Gastroesophageal sphincter (tissue), 4 donors: ENCODE measurements at places on chromosomes 1 and 21. TPM values are rescaled to one million over a fixed set of nuclear protein-coding genes. Genes with fewer than 3 reads are reported as not detected.
A peak's percentile ranks its signal among the peaks of the same experiment; 100 is the strongest.

GRCh38 chr1:27438621-27439061 is 46.2 kb downstream of the GPR3 start:
- ATAC-seq = no peak

- no peak for ATAC-seq
These were observed 703 bp downstream of the PUM1 start for GRCh38 chr1:31064718-31065309.

DNA sequence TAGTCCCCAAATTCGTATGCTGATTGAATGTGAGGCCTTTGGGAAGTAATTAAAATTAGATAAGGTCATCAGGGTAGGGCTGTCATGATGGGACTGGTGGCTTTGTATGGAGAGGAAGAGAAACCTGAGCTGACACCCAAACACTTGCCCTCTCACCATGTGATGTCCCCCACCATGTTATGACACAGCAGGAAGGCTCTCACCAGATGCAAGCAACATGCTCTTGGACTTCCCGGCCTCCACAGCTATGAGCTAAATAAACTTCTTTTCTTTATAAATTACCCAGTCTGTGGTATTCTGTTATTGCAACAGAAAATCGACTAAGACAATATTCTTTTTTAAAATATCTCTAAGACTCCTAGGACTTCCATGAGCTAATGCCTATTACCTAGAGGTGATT is 43.6 kb upstream of the GUCA2B start:
- ATAC-seq = no peak

DNA sequence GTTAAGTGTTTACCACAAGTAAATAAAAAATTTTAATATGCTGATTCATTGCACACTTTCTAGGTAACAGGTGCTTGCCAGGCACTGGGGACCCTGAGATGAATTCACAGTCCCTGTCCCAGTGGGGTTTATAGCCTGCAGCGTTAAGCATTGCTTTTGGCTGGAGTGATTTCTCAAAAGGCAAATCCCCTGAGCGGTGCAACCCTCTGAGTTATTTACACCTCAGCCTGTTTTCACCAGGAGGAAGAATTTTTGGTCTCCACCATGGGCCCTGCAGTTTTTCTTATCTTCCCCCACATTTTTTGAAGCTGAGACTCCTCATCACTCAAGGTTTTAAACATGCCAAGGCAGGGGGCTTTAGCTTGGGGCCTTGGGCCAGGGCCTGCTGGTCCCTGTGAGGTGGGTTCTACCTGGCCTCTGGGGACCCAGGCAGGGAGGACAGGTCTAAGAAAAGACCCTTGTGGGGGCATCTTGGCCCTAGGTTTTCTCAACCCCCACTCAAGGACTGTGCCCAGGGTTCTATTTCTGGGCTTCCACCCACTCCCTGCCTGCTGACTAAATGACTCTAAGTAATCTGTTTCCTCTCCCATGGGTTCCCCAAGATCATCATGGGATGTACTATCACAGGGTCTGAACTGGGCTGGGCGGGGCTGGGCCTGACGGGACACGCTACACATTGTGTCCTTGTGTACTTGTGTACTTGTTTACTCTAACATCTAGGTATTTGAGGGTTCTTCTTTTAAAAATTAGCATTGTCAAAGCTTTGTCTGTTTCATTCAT is 10.2 kb upstream of the CHIT1 start:
- no peak for ATAC-seq

- no peak for ATAC-seq
These were observed 16.4 kb upstream of the TSPEAR start for GRCh38 chr21:44727757-44728156.

TSSK3 gene
- not detected for total RNA-seq

KLF17 gene
- total RNA-seq = 1.3 TPM

DNA sequence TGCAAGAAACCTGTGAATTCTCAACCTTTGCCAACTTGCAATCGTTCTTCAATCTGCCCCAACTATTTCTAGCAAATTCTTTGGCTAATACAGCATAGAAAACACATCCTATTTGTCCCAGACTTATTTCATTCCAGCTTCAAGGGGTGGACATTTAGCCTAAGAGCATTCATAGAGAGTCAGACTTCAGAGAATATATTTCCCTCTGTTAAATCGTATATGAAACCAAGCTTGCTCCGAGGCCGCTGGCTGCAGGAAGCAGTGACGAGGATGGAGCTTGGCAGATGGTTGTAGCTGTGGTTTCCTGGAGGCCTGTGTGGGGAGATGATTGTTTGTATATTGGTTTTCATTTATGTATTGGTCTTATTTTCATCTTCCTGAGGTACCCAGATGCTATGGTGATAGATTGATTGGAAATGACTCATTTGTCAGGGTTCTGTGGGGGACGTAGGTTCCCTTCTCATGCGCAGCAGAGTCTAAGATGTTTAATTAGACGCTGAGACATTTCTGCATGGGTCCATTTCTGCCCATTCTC is 26.1 kb downstream of the MAN1C1 start:
- peak; percentile 46 for ATAC-seq

GRCh38 chr1:91400133-91400725 is 4.4 kb downstream of the HFM1 start:
- ATAC-seq = no peak

CR1L gene
- total RNA-seq = not detected

DNA sequence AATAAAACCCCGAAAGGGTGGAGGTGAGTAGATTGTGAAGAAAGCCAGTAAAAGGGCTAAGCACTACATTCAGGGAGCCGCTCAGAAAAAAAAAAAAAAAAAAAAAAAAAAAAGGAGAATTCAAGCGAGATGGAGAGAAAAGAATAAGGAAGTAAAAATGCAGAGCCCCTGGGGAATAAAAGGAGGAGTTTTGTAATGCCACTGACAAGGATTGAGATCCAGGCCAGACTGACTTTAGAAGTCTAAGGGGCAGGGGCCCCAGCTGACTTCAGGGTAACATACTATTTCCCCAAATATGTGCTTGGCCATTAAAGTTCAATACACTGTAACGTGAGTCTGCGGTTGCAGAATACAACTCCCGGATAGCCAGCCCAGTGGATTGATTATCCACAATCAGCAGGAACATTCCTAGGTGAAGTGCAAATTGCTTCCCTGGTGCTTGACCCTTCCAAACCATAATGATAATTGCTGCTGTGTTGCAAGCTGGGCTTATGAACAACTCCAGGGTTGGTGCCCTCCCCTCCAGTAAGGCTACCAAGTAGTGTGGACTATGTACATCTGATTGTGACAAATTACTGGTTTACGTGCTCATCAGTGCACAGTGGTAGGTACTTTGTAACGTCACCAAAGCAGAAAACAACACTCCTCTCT is 30.7 kb upstream of the RRP15 start:
- no peak for ATAC-seq

TEKT2 gene
- not detected for total RNA-seq

DNA sequence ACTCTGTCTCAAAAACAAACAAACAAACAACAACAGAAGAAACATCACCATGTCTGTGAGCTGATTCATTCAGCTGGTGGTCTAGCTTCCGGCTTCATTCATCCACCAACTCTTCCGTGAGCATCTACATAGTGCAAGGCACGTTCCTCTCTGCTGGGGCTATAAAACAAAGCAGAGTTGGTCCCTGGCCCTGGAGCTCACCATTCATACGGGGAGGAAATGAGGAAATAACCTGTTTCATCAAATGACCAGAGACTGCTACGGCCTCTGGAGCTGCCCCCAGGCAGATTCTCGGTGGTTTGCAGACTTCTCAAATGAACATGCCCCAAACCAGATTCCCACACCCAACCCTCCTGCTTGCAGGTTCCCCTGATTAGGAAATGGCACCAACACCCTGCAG is 41.0 kb upstream of the ID3 start:
- no peak for ATAC-seq

DNA sequence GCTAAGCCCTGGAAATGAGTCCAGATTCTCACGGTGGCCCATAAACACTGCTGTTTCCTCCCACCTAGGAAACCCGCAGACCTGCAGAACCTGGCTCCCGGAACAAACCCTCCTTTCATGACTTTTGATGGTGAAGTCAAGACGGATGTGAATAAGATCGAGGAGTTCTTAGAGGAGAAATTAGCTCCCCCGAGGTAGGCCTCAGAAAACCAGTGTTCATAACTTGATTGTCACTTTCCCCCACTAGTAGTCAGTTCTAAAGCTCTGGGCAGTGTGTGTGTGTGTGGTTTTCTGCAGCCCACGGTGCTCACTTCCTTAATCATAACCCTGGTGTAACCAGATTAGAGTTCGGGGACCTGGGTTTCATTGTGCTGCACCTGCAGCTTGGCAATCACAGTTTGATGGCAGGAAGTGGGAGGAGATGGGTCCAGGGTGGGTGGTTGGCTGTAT is 39.1 kb downstream of the CLIC6 start:
- ATAC-seq = no peak

MAP3K21 gene
- total RNA-seq = 0.67 TPM

DNA sequence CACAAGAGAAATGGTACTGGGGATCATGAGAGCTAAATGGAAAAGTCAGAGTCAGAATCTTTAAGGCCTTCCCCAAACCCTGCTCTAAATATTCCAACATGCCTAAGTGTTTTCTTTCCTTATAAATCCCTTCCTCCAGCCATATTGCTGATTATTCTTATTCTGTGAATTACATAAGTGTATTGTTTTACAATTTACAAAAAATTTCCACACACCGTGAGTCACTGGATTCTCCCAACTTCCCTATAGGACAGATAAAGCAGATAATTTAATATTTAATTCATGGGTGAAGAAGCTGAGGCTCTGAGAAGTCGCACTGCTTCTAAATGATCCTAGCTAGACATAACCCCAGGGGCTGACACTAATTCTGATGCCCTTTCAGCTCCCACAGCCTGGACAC is 243.3 kb upstream of the JUN start:
- ATAC-seq = no peak

DNA sequence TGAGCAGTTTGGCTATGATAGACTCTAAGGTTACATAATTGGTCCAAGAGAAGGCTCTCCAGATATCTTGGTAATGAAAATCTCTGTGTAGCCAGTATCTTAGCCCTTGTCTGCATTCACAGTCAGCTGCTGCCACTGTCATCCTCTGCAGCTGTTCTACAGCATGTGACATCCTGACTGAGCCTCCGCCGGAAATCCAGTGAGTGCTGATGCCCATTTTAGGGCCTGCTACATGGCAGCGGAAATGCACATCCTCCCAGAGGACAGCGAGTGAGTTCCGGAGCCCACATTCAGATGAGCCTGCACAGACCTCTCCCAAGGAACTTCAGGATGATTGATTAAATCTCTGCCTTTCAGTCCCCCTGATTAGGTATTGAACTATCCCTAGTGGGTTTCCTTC is 237.1 kb downstream of the HHIPL2 start:
- no peak for ATAC-seq

GRCh38 chr1:67788238-67788790 is 45.0 kb downstream of the GNG12 start:
- ATAC-seq = no peak

GRCh38 chr1:174689524-174689923 is 241.8 kb downstream of the GPR52 start:
- no peak for ATAC-seq

GJA8 gene
- not detected for total RNA-seq

RC3H1 gene
- 41.9 TPM for total RNA-seq

SLC5A9 gene
- not detected for total RNA-seq

PDPN gene
- 31.6 TPM for total RNA-seq

GRCh38 chr1:200041337-200042118 is 14.0 kb downstream of the NR5A2 start:
- ATAC-seq = no peak

GRCh38 chr1:181424786-181425403 is 58.4 kb upstream of the CACNA1E start:
- ATAC-seq = no peak

- no peak for ATAC-seq
These were observed 3.5 kb downstream of the KLHDC7A start for GRCh38 chr1:18484276-18484675.

CFHR2 gene
- not detected for total RNA-seq

GRCh38 chr21:26079366-26079765 is 91.2 kb downstream of the APP start:
- ATAC-seq = no peak

DNA sequence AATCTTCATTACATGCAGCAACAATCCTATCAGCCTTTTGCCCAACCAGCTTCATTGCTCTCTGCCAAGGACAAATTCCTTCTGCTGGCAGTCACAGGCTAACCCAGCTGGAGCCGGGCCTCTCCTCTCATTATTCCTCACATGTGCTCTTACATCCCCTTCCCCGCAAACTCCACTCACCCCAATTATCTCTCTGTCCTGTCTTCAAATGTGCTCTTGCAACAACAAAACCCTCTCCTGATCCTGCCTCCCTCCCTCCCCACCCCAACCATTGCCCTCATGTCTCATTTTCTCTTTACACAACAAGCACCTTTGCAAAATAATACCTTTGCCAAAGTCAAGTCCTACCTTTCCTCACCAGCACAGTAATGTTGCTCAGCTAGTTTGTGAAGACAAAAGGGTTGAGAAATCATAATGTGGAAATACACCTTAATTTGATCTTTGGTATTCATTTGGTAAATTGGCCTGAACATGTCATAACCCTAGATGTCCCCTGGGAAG is 36.0 kb upstream of the DHCR24 start:
- no peak for ATAC-seq

- no peak for ATAC-seq
These were observed 83.2 kb downstream of the CAMK2N1 start for GRCh38 chr1:20402585-20403422.

GRCh38 chr1:63326473-63327380 is 4.4 kb downstream of the FOXD3 start:
- no peak for ATAC-seq

DNA sequence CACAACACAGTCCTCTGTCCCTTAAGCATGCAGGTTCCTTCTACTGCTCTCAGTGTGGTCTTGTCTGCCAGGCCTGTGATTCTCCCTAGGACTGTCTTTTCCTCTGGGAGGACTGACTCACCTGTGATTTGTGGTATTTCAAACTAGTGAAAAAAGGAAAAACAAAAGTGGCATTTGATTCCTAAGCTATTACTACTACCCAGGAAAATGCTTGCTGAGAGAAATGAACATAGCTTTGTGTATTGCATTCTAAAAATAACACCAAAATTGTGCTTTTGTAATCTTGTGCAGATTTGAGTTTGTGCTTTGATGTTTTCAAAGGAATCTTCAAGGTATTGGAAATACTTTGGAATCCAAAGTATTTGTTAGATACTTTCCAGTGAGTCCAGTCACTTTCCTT is 57.0 kb downstream of the GPR161 start:
- ATAC-seq = no peak

TNFAIP8L2 gene
- total RNA-seq = 4.7 TPM

FAM229A gene
- total RNA-seq = 3.4 TPM
